ENCODE measurements at places on chromosomes 11 and 22. TPM values are rescaled to one million over a fixed set of nuclear protein-coding genes. Genes with fewer than 3 reads are reported as not detected.

GRCh38 chr11:19239039-19239438 is 1.7 kb downstream of the E2F8 start:
- DNase-seq, result no peak

DNA sequence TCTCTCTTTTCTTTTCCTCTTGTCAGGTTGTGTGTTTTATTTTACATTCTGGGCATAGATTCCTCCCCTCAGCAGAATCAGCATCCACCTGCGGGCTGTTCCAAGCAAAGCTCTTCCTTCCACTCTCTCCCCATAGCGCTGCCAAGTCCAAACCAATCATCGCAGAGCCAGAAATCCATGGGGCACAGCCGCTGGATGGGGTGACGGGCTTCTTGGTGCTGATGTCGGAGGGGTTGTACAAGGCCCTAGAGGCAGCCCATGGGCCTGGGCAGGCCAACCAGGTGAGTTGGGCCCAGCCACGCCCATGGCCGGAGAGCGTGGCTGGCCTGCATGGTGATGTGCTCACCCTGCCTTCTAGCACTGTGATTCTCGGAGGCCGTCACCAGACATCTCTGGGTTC is 22.1 kb downstream of the TAB1 start:
- DNase-seq, result no peak

GRCh38 chr22:37098976-37099591 is 10.4 kb downstream of the TMPRSS6 start:
- no peak for DNase-seq

DNA sequence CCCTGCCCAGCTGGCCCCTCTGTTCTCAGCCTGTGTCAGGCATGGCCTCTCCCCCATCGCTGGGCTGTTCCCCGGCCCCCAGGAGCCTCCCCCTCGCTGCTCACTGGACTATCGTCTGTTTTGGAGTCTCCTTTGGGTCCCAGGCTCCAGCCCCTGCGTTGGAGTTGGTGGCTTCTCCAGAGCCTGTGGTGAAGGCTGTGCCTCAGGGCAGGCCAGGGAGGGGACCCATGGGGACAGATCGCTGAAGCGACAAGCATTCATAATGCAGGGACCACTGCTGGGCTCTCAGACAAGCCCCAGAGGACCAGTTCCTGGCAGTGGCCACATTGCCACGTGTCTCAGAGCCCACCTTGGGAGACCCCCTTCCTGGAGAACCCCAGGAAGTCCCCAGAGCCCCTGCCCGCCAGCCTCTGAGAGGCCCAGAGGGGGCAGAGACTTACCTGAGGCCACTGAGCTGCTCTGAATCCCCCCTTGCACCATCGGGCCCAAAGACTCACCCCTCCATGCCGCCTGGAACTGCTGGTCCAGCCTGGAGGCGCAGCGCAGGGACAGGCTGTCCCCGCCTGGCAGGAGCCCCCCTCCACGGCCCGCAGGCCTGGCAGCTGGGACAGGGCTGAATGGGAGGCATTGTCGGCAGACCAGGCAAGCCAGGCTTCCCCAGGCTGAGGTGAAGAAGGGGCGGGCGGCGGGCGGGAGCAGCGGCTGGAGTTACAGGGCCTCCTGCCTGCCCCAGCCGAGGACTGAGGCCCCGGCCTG is at the start of gene CHADL:
TSS of gene CHADL (minus strand) at position 555 of the 756 bp plus-strand sequence. CDS start at position 505, 50 bp downstream.
- peak; percentile 58 for DNase-seq

- no peak for DNase-seq
These were observed 84.0 kb upstream of the CTSC start for GRCh38 chr11:88421530-88421929.

DNA sequence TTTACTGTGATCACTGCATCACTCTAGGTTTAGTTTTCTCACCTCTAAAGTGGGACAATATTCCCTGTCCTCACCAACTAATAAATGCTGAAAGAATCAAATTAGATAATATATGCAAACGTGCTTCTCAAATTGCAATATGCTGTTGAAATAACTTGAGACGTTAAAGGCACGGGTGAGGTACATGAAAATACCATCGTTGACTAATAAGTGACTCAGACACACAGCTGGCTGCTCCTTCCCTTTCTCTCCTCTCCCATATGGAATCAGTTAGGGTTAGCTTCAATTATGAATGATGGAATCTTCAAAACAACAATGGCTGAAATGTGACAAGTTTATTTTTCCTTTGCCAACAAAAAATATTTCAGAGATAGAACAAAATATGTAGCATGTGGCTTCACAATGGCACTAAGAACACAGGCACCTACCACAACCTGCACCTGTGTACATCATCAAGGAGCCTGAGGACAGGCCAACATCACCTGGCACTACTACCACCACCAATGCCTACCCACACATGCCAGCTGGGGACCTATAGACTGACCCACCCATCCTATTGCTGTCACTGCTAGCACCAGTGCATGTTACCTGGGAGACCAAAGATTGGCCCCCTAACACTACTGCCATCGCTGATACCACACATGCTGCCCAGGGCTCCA is 13.7 kb downstream of the GDPD4 start:
- no peak for DNase-seq

GRCh38 chr11:126518071-126518971 is 162.8 kb downstream of the ST3GAL4 start:
- no peak for DNase-seq

DNA sequence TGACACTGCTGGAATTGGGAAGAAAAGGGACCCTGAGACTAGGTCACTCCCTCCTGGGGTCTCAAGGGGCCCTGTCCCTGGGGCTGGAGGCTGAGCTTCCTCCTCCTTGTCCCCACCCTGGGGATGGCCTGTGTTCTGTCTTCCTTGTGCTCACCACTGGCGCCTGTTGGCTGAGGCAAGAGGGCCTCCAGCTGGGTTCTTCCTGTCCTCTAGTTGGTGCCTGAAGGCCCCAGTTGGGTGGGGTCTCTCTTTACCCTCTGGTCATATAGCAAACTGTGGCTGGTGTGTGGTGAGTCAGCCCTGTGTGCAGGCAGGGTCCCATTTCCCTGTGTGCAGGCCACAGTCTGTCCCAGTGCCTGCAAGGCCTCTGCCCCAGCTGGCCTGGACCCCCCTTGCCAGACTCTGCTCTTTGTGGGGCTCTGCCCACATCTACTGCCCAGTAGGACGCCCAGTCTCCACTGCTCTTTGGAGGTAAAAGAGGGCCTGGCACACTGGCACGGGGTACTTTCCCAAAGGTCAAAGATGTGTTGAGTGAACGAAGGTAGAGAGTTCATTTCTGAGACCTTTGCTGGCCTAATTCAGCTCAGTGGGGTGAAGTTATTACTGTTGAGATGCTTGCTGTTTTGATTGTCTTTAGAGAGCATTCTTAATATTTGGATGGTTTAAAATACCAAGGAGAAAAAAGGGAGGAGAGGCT is 55.1 kb upstream of the CLDN5 start:
- DNase-seq, result no peak

- peak; percentile 77 for DNase-seq
These were observed 759 bp downstream of the CPT1A start for GRCh38 chr11:68840661-68841653.

GRCh38 chr22:34776817-34777216 is 289.1 kb upstream of the ISX start:
- DNase-seq, result no peak

GRCh38 chr22:36583546-36583945 is 54.6 kb upstream of the EIF3D start:
- no peak for DNase-seq

DNA sequence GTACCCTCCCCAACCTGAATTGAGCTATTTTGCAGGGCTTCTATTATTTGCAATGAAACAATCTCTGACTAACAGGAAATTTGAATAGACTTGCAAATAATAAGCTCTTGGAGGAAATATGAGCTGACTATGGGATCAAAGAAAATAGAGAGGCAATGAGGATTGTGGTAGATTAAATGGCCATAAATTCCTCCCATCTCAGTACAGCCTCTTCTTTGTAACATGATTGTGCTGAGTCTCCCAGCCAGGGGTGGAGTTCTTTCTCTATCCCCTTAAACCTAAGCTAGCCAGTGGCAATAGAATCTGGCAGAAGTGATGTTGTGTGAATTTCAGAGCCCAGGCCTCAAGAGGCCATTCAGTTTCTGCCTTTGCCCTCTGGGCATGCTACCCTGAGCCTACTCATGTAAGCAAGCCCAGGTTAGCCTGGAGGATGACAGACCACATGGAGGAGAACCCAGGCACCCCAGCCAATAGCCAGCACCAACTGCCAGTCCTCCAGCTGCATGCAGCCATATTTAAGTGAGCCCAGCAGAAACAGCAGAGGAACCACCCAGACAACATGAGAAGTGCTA is 86.8 kb upstream of the TP53I11 start:
- DNase-seq, result no peak

DNA sequence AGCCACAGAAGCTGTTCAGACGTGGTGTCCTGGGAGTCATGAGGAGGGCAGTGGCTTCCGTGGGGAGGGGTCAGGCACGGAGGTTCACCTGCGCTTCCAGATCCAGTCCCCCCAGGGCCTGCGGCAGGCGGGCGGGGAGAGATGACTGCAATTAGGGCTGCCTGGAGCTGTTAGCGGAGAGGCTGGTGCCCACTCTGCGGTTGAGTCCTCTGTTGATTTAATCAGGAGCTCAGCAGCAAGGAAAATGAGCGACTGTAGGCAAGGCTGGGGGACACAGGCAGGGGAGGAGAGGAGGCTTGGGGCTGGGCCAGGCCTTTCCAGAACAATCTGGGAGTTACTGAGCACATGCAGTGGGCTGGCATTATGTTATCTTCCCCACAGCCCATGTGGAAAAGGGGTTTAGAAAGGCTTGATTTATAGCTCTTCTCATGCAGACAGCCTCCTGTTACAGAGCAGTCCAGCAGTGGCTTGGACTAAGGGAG is 13.1 kb downstream of the PLCB3 start:
- DNase-seq, result no peak

DNA sequence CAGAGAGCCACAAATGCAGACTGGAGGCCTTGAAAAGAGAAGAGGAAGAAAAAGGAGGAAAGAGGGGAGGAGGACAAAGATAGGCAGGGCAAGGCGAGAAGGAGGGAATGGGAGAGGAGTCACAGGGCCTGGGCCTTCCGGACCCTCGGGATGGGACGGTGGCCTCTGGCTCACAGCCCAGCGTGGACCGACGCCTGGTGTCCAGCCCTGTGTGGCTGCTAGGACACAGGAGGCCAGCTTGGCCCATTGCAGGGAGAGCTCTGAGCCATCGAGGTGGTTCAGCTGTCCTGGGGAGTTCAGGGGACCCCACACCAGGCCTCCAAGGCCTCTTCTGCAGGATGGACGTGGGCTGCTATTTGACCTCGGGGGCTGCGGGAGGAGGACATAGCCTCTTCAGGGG is 9.4 kb downstream of the MYO7A start:
- DNase-seq, result no peak

GRCh38 chr11:73182824-73183321 is 35.2 kb upstream of the P2RY2 start:
- DNase-seq, result peak; percentile 71

DNA sequence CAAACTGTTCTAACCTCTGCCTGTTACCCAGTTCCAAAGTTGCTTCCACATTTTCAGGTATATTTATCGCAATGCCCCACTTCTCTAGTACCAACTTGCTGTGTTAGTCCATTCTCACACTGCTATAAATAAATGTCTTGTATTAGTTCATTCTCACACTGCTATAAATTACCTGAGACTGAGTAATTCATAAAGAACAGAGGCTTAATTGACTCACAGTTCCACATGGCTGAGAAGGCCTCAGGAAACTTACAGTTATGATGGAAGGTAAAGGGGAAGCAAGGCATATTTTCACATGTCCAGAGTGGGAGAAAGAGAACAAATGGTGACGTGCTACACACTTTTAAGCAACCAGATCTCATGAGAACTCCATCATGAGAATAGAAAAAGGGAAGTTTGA is 130.4 kb upstream of the C11orf87 start:
- no peak for DNase-seq

DNA sequence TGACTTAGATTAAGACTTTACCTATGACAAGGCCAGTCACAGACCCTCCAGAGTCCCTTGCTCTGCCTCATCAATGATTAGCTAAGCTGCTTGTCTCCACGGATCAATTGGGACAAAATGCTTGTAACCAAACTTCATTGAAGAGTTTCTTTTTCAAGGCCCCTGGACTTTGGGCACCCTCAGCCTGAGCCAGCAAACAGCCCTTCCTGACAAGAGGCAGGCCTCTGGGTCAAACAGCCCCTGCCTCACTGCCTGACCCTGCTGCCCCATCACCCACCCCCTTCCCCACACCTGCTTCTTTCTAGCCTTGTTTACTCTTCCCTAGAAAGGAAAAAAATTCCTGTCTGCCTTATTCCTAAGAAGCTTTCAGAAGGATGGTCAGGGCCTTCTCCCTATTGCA is 26.3 kb upstream of the CDON start:
- DNase-seq, result no peak

GRCh38 chr11:67371189-67371910 is 2.0 kb downstream of the CLCF1 start:
- DNase-seq, result no peak

- no peak for DNase-seq
These were observed 12.0 kb upstream of the TEAD1 start for GRCh38 chr11:12662101-12662689.

GRCh38 chr11:70016666-70017367 is 61.3 kb upstream of the ANO1 start:
- DNase-seq, result no peak

DNA sequence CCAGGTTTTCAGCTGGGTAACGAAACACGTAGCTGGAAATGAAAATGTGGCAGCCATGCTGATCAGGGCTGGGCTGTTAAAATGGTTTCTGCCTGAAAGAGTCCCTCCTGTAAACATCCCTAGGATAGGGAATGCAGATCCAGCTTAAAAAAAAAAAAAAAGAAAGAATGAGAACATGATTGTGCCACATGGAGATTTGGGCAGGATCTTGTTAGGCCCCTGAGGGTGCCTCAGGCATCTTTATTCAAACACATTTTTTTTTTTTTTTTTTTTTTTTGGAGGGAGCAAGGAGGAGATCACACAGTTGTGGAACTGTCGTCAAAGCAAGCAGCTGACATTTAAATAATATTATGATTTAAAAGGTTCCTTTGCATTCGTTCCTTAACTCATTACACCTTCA is 900.3 kb downstream of the OPCML start:
- DNase-seq, result no peak

- DNase-seq, result no peak
These were observed 73.2 kb upstream of the BLID start for GRCh38 chr11:122189229-122189628.

GRCh38 chr11:107665018-107665417 is 46.8 kb downstream of the SLN start:
- DNase-seq, result no peak

GRCh38 chr11:117882311-117882905 is 6.0 kb upstream of the FXYD6 start:
- DNase-seq, result no peak

- no peak for DNase-seq
These were observed 148.7 kb upstream of the PGR start for GRCh38 chr11:101278286-101278685.

GRCh38 chr11:117669616-117670015 is 127.4 kb downstream of the DSCAML1 start:
- no peak for DNase-seq

CEND1 gene
- total RNA-seq, result not detected

MRGPRX4 gene
- total RNA-seq, result not detected

WBP2NL gene
- 0.47 TPM for total RNA-seq

KIAA1671 gene
- 11.6 TPM for total RNA-seq

IFITM10 gene
- 0.77 TPM for total RNA-seq

RAG2 gene
- total RNA-seq, result not detected

ST13 gene
- 222 TPM for total RNA-seq

SPON1 gene
- total RNA-seq, result 3.4 TPM

KCNK7 gene
- total RNA-seq, result 0.94 TPM

OR5P2 gene
- not detected for total RNA-seq

RAG1 gene
- total RNA-seq, result 1.4 TPM

TUBA8 gene
- total RNA-seq, result 298 TPM

GRM5 gene
- total RNA-seq, result not detected

Data from left ventricle myocardium superior (tissue), 1 donor.